ENCODE measurements at places on chromosomes 4 and X. TPM values are rescaled to one million over a fixed set of nuclear protein-coding genes. Genes with fewer than 3 reads are reported as not detected.

Gene DCUN1D4
- 36.2 TPM for total RNA-seq

Gene TEX13B
- not detected for total RNA-seq

Gene SOX3
- not detected for total RNA-seq

Gene MAGIX
- 0.93 TPM for total RNA-seq

Gene HPGDS
- total RNA-seq, result not detected

Gene BCORL1
- total RNA-seq, result 3.5 TPM

Gene SMIM31
- not detected for total RNA-seq

Gene CYP4V2
- total RNA-seq, result 12.7 TPM

Gene ADH1C
- total RNA-seq, result not detected

Gene XAGE2
- not detected for total RNA-seq

Gene KIAA1210
- total RNA-seq, result not detected

Gene MAPK10
- total RNA-seq, result 0.36 TPM

Gene ELK1
- total RNA-seq, result 38.9 TPM

Gene CFAP99
- 0.17 TPM for total RNA-seq

Gene MAOA
- total RNA-seq, result not detected

Gene GK2
- not detected for total RNA-seq

Gene BST1
- total RNA-seq, result 1.2 TPM

Gene HTR2C
- total RNA-seq, result not detected

Gene GAGE12F
- total RNA-seq, result not detected

Gene NDUFC1
- total RNA-seq, result 23.3 TPM

Gene RAI2
- total RNA-seq, result 2.0 TPM

Gene GPR143
- total RNA-seq, result not detected

Gene CT47A1
- not detected for total RNA-seq

Gene VEGFD
- total RNA-seq, result not detected

Gene MMRN1
- total RNA-seq, result 0.22 TPM

Gene HPGD
- total RNA-seq, result 10.4 TPM

Gene DRD5
- not detected for total RNA-seq

Gene STATH
- not detected for total RNA-seq

Gene PIGA
- 134 TPM for total RNA-seq

Gene NUDT10
- not detected for total RNA-seq

Gene CXCL6
- total RNA-seq, result not detected

Gene EVC
- 1.5 TPM for total RNA-seq

Gene FAM241A
- total RNA-seq, result 0.74 TPM

Gene LPAR4
- not detected for total RNA-seq

Gene AREG
- total RNA-seq, result 57.9 TPM

Gene TLR8
- total RNA-seq, result 0.08 TPM

Gene CXorf49
- not detected for total RNA-seq

Gene SUPT20HL2
- not detected for total RNA-seq

Gene TMPRSS11A
- not detected for total RNA-seq

Gene TLR6
- total RNA-seq, result 1.3 TPM

Gene CTAG1A
- not detected for total RNA-seq

Gene OTC
- total RNA-seq, result not detected

Gene PLK4
- total RNA-seq, result 2.7 TPM

Gene FAM9B
- total RNA-seq, result not detected

Gene EFHC2
- total RNA-seq, result 2.7 TPM

Data from CD4-positive, alpha-beta T cell (primary cell).